ENCODE measurements at places on chromosomes 6 and 20. TPM values are rescaled to one million over a fixed set of nuclear protein-coding genes. Genes with fewer than 3 reads are reported as not detected.

DNA sequence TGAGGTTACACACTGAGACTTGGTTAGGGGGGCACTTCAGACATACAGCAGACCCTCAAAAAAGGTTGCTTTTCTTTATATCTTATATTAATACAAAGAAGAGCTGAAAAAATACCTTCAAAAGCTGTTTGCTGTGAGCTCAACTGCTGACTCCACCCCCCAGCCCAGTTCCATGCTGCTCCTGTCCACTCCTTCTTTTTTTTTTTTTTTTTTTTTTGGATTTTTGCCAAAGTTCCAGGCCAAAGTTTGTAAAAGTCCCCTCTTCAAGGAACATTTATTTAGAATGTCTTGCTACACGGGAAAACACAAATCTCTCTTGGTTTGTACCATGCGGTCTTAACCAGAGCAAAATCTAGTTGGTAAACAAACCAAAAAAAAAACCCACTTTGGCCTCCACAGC lies 85.3 kb upstream of the AKAP12 start:
- ATAC-seq: no peak

GRCh38 chr6:47152666-47153403 lies 110.7 kb upstream of the ADGRF1 start:
- ATAC-seq: no peak

DNA sequence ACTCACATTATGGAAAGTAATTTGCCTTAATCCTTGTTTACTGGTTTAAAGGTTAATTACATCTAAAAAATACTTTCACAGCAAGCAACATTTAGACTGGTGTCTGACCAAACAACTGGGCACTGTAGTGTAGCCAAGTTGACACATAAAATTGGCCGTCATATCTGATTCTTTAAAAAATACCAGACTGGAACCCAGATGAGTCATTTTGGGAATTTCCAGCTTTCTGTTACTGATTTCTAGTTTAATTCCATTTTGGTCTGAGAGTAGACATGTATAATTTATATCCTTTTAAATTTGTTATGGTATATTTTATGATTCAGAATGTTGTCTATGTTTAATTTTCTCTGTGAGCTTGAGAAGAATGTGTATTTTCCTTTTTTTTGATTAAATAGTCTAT lies 44.1 kb downstream of the SCP2D1 start:
- ATAC-seq: no peak

- no peak for ATAC-seq
These were observed 24.5 kb upstream of the COL19A1 start for GRCh38 chr6:69841862-69842261.

DNA sequence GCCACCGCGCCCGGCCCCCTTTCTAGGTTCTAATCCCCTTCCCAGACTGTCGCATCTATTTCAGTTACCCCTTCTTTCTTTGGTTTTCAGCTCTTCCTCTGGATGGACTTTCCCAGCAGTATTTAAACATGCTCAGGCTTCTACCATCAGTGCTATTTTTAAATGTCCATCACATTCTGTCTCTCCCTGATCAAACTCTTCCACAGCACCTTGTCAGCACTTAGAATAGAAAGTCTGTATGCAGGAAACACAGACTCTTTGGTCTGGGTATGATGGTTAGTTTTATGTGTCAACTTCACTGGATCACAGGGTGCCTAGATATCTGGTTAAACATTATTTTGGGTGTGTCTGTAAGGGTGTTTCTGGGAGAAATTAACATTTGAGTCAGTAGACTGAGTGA lies 297.8 kb upstream of the ECI2 start:
- ATAC-seq: no peak

Gene STK35
- 19.1 TPM for total RNA-seq

Gene SYNDIG1
- total RNA-seq: 0.08 TPM

Gene SEL1L2
- total RNA-seq: not detected
